ENCODE measurements at places on chromosomes 3 and 15. TPM values are rescaled to one million over a fixed set of nuclear protein-coding genes. Genes with fewer than 3 reads are reported as not detected.

The PSTPIP1 gene
- polyA plus RNA-seq, result 2.3 TPM

The GPR62 gene
- 0.17 TPM for polyA plus RNA-seq

The ACSBG1 gene
- polyA plus RNA-seq, result 0.69 TPM

The CAPN3 gene
- 18.2 TPM for polyA plus RNA-seq

The TBL1XR1 gene
- 187 TPM for polyA plus RNA-seq

The LSG1 gene
- polyA plus RNA-seq, result 45.0 TPM
